Choroid plexus epithelial cell (primary cell): ENCODE measurements at places on chromosomes 7 and 10.
A peak's percentile ranks its signal among the peaks of the same experiment; 100 is the strongest.

DNA sequence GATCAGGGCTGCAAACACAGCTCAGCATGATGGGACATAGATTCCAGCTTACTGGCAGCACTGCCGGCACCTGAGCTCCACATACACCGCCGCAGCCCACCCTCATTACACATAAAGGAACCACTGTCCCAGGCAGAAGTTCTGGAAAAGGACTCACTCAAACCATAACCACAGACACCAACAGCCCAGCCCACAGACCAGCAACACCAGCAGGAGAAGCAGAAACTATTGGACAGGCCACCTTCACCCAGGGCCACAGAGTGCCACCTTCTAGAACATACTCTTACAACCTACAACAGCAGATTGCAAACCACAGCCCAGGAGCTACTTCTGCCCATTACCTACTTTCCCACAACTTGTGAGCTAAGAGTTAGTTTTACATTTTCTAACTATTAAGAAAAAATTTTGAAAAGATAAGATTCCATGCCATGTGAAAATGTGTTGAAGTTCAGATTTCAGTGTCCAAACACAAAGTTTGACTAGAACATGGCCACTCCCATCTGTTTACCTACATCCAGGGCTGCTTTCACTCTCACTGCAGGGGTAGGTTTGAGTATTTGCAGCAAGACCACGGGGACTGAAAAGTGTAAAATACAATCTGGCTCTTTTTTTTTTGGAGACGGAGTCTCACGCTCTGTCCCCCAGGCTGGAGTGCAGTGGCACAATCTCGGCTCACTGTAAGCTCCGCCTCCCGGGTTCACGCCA, 153.0 kb downstream of the TNS3 start:
- DNase-seq: no peak

DNA sequence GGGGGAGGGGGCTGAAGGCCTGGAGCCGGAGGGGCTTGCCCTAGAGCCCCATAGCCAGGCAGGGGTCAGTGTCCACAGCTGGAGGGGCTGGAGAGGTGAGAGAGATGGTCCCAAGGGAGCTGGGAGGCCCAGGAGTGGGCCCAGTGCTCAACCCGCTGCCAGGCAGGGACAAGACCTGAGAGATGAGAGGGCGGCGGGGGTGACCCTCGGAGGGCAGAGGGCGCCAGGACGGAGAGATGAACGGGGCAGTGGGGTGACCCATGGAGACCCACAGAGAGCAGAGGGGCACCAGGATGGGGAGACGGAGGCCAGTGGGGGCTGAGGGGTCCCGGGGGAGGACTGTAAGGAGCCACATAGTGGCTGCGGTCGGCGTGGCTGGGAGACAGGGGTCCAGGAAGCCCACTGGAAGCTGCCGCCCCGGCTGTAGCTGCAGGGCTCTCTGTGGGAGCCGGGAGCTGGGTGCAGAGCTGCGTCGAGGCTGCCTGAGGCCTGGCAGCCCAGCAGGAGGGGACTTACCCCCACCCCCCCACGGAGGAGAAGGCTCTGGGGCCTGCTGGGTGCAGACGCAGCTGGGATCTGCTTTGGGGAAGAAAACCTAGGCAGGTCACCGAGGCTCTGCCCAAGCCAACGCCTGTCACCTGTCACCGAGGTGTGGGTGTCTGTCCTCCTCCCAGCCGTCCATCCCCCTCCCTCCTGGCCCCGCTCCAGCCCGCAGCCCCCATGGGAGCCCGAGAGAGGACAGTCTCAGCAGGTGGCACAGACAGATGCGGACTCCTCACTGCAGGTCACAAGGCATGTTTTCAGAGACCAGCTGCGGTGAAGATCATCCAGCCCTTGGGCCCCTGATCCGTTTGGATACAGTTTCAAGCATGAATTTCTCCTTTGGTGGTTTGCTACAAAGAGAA, 25.1 kb downstream of the PWWP2B start:
- peak; percentile 37 for DNase-seq

DNA sequence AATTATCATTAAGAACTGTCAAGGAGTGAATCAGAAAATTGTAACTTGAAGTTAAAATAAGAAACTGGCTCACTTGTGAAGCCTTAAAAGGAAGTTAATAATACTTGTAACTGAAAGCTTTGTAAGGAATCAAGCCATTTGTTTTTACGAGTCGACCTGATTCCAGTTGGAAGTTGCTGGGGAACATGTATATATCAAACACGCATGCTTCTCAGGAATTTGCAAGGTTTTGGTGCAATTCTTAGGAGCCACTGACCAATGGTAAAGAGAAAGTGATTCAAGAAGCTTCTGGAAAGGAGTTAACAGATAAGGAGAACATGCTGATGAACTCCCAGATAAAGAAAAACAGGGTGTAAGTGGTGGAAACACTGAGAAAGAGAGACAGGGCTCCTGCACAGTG, 56.4 kb downstream of the ETV1 start:
- DNase-seq: peak; percentile 57

DNA sequence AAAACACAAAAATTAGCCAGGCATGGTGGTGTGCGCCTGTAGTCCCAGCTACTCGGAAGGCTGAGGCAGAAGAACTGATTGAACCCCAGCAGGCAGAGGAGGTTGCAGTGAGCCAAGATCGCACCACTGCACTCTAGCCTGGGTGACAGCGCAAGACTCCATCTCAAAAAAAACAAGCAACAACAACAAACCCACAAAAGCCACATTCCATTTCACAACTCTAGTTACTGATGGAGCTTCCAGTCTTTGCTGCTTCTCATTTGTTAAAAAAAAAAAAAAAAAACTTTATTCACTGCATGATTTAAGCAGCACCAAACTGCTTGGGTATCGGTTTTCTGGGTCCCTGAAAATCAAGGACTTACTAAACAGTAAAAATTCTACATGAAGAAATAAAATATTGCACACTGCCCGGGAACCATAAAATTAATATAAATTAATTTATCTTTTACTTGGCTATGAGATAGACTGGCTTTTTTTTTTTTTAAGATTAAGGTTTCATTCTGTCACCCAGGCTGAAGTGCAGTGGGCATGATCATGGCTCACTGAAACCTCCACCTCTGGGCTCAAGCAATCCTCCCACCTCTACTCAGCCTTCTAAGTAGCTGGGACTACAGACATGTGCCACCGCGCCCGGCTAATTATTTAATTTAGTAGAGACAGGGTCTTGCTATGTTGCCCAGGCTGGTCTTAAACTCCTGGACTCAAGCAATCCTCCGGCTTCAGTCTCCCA, 42.0 kb downstream of the SRPK2 start:
- peak; percentile 42 for DNase-seq

- DNase-seq: no peak
Measured at GRCh38 chr7:106047184-106047583, 64.9 kb downstream of the SYPL1 start.

DNA sequence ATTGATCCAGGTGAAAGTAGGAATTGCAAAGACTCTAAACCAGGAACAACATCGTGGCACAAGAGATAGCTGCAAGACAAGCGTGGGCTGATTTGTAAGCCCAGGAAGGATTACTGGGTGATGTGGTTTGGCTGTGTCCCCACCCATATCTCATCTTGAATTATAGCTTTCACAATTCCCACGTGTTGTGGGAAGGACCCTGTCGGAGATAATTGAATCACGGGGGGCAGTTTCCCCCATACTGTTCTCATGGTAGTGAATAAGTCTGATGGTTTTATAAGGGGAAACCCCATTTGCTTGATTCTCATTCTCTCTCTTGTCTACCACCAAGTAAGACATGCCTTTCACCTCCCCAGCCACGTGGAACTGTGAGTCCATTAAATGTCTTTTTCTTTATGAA, 59.5 kb downstream of the ST8SIA6 start:
- no peak for DNase-seq

DNA sequence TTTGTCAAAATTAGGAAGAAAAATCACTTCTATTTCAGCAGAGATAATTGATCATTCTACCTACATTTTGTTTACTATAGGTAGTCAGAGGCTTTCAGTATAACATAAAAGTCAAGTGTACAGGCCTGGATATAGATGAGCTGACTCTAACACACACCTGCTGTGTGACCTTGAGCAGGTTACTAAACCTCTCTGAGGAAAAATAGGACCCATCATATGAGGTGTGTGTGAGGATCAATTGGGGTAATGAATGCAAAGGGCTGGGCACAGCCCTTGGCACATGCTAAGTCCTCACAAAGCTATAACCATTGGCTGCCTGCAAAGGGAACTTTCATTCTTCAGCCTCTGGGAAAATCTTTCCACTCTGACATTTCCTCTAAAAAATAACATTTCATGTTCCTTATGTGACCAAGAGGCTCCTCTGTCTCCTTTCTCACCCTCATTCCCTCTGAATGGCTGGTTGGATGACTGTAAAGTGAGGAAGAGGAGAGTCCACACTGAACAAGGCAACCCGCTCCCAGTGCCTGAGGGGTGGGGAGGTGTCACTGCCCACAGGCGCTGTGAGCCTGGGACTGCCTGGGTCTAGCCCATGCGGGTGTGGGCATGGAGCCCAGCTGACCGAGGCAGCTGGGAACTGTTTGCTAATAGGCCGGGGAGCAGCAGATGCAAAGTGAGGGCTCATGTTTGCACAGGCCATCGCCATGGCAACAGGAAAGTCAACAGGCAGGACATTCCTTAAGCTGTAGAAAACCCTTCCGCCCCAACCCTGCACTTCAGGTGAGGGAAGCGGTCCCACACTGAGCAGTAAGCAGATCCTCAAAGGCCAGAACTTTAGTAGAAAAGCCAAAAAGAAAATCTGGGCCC, 36.8 kb downstream of the MYOF start:
- DNase-seq: peak; percentile 100

DNA sequence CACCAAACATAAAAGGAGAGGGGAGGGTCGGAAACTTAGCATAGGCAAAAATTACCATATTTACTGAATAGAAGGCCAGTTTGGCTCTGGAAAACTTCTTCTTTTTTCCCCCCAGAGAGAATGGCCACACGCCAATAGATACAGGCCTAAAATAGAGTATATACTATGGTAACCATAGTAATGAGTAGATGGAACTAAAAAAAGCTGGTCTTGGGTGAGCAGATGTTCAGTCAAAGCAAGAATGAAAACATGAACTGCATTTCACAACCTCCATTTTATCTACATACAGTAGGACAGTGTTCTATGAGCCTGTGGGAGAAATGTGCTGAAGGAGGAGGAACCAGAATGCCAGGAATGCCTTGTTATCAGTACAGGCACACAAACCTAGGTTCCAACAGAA, 141.7 kb upstream of the SEMA3A start:
- peak; percentile 97 for DNase-seq

DNA sequence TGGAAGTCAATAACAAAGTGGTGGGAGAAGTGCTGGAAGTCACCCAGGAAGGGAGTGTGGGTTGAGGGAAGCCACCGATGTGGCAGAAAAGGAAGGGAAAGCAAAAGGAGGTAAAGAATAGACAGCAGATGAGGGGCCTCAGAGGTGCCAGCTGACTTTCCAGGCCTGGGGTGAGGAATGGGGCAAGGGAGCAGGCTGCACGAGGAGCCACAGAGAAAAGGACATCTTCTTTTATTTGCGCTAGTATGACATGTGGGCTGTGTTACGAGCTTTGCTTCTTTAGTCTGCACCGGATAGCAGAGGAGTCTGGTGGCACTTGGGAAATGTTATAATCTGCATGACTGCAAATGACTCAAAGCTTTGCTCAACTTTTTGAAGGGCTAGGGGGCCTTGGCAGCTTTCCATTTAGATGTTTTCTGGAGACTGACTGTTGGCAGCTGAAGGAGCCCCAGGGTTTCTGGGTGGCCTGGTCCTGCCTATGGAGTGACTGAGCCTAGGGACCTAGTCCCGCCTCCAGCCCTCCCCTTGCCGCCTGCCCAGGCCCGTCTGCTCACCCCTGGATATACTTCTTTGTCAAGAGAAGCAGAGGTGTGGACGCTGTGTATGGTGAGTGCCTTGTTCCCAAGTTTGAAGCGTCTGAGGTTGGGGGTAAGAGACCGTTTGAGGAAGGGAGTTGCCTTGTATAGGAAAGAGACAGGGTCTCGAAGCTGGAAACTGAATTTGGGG, 5.1 kb downstream of the PRXL2A start:
- DNase-seq: peak; percentile 75

DNA sequence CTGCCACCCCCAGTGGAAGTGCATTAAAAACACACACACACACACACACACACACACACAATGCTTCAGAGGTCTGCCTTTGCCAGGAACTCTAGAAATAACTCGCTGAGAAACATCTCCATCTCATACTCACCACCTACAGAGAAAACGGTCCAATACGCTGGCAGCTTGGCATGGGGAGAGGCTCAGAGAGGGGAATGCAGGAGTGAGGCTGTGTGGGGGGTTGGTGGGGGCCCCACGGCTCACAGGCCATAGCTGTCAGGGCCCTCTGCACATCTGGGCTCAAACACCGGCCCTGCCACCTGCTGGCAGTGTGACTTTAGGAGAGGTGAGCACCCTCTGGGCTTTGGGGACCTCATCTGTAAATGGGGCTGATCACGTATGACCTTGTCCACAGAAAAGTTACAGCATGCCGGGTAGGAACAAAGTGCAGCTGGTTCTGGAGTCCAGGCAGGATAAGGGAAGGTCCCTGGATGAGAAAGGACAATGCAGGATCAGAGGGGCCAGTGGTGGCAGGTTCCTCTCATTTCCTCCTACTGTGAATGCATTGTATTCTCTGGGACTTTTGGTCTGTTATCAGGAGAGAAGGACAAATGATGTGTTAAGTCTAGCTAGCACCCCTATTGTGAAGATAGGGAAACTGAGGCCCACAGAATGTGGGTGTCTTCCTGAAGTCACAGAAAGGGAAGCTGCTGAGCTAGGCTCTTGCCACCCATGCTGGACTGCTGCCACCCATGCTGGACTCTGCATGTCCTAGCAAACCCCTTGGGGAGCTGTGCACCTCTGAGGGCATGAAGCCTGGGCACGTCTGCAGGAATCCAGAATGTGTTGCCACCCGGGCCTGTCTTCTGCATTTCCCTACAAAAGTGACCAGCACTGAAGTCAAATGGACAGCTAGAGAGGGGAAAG, 404.6 kb downstream of the RPS24 start:
- no peak for DNase-seq

GRCh38 chr7:44449584-44449928, 40.9 kb downstream of the NUDCD3 start:
- peak; percentile 16 for DNase-seq

GRCh38 chr7:84982199-84982598, 204.7 kb downstream of the SEMA3D start:
- no peak for DNase-seq

DNA sequence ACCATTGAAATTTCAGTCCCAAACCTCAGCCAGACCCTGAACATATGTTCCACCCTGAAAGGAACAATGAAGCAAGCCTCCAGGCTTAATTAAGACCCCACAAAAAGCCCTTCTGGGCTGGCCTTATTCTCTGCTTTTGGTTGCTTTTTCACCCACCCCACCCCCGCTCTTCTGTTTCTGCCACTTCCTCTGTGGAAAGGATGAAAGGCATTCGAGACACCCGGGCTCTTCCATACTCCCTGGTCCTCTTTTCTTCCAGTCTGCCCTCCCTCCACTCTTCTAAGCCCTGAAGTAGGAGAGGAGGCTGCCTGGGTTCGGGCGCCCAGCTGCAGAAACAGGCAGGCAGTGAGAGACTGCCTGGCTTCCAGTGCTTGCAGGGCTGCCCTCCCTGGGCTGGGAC, 9.4 kb upstream of the FAM241B start:
- DNase-seq: no peak

- peak; percentile 16 for DNase-seq
Measured at GRCh38 chr10:128854963-128855362, 612.1 kb upstream of the MGMT start.
